NCI-H446 (cell line): ENCODE measurements at places on chromosomes 13 and 19.

DNA sequence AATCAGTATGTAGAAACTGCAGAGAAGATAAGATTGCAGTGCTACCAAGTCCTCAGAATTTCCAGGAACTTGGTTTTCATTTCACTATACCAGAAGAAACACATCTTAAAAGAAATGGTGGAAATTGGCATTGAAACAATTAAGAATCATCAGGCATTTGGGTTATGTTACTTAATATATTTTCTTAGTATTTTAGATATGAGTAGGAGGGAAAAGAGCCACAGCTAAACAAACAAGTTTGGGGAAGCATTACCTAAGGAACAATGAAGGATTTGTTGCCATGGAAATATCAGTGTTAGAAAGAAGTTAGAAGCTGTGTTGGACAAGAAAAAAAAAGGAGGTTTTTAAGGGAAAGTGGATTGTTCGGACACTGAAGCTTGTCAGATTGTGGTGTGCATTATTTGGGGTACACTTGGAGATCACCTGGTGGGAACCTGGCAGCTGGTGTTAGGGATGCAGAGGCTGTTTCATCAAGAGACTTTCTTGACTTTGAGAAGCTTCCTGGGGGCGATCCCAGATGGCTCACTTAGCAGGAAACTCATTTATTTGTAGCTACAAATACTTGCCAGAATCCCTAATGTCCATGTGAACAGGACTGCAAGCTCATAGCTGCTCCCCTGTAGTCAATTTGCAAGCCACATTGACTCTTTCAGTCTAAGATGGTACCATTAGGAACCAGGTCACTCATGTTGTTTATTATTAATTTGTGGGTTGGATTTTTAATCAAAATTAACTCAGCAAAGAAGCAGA is 246.7 kb downstream of the RFC3 start:
- no peak for DNase-seq

DNA sequence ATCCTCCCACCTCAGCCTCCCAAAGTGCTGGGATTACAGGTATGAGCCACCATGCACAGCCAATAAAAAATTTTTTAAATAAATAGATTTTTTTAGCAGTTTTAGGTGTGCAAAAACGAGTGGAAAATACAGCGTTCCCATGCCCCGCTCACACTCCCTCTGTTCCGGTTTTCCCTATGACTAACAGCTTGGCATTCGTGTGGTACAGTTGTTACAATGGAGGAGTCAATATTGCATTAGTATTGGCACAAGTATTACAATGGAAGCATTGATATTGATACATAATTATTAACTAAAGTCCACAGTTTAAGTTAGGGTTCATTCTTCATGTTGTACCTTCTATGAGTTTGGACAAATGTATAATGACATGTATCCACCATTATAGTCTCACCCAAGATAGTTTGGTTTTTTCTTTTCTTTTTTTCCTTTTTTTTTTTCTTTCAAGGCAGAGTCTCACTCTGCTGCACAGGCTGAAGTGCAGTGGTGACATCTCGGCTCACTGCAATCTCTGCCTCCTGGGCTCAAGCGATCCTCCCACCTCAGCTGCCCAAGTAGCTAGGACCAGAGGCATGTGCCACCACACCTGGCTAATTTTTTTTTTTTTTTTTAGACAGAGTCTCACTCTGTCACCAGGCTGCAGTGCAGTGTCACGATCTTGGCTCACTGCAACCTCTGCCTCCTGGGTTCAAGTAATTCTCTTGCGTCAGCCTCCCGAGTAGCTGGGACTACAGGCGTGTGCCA is 15.4 kb upstream of the RAB20 start:
- no peak for DNase-seq

DNA sequence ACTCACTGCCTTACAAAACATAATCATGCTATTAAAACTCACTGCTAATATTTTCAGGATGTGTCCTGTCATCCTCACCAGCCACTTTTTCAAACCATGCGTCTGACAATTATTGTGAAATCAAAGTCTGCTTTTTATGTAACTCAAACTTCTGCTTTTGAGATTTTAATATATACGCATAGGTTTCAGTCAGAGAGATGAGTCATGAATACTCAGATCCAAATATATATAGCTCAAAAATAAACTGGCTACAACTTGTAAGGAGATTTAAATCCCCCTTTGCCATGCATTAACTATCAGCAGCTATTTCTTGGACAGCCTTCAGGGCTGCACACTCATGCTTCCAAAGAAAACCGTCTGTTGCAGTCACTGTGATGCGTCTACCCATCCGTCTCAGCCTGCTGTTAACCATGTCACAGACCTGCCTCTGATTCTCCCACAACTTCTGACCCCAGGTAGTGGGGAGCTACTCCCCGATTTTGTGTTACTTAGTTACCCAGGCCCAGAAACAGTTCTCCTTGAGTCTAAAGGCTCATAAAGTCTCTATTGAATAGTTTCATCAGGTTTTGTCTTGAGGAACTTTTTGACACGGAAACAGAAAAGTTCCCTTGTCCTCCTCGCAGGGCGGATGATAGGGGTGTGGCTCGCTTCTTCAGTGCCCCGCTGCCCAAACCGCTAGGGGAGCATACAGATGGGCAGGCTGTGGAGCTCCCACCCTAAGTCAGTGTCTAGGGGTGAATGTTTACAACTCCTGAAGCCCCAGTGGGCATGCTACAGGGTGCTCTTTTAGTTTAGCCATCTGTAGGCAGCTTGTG is 33.8 kb upstream of the SGCG start:
- DNase-seq = no peak

- no peak for DNase-seq
Measured at GRCh38 chr13:99282264-99283231, 24.4 kb upstream of the GPR18 start.

DNA sequence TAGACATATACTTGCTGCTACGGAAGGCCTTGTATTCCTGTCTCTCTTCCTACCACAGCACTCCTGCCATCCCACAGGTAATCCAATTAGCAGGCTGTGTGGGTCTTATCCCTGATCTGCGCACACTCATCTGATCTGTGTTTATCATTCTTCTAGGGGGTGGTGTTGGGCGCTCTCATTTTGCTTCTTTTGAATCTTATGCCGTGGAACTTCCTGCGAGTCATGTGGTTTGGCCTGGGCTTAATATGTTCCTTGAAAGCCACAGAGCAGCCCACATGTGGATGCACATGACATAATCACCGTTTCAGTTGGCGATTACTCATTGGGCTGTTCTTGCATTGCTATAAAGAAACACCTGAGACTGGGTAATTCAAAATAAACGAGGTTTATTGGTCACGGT is 7.5 kb downstream of the RASA3 start:
- DNase-seq = no peak

GRCh38 chr19:36772311-36773222 is at the start of gene ZNF850:
Gene ZNF850, minus strand, starts transcription at chr19:36772807. Its CDS starts 10,201 bp downstream, at chr19:36762606.
- peak; percentile 90 for DNase-seq

- DNase-seq = no peak
Measured at GRCh38 chr13:97758317-97758716, 195.2 kb upstream of the IPO5 start.

GRCh38 chr19:1407528-1408299 is at the start of gene DAZAP1:
Gene DAZAP1, plus strand, starts transcription at chr19:1407586. Its CDS starts 188 bp downstream, at chr19:1407774.
- DNase-seq = no peak

DNA sequence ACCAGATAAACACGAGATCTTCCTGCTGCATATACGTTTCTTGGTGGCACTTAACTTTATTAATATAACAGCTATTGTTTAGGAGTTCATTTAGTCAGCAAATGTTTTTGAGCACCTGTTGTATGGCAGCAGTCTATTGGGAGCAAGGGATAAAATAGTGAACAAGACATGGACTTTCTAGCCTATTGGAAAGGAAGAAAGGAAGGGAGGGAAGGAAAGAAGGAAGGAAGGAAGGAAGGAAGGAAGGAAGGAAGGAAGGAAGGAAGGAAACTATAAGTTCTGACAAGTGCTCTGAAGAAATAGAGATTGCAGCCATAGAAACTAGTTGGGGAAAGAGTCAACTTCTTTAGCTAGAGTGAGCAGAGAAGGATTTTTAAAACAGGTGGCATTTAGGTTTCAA is 149.1 kb upstream of the STARD13 start:
- DNase-seq = no peak

DNA sequence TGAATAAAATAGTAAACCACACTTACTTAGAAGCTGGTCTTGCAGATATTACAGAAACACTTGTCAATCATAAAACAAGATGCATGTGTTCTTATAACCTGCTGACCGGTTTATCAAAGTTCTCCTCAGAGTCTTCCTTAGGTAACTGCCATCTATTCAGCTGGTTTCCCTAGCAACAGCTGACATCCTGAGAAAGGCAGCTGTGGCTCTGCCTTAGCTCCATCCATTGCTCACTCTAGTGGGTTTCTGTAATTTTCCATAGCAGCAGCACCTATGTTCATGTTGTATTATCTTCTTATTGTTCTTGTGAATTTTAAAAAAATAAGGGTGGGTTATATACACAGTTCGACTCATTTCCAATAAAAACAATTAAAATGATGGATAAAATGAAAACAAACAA is 87.8 kb downstream of the RAP2A start:
- DNase-seq = no peak

DNA sequence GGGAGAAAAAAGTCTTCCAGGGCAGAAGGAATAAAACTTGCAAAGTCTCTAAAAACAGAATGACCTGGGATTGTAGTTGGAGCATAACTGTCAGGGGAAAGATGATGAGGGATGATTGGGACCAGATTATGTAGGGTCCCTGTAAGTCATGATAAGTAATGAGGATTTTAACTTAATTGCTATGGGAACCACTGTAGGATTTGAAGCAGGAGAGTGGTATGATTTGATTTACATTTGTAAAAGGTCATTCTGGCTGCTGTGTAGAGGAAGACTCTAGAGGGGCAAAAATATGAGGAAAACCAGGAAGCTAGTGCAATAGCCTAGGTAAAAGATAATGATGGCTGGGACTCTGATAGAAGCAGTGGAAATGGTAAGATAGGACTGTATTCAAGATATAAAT is 900.2 kb downstream of the DIAPH3 start:
- no peak for DNase-seq

- peak; percentile 53 for DNase-seq
Measured at GRCh38 chr19:41792513-41793413, 3.6 kb upstream of the CEACAM3 start.

DNA sequence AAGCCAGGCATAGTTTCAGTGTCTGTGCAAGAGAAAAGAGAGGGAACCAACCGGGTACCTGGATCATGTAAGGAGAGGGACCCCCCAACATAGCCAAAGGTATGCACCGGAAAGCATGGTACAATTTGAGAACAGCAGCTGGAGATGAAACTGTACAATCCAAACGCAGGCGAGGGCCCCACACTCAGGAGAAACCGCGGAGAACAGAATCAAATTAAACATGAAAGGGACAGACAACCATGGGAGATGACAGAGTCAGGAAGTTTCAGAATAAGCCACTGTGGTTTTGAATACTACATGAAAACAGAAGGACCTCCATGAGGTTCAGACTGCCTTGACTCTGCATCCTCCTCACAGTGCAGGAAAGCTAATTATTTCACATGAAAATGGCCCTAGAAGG is 62.9 kb upstream of the SPATA13 start:
- DNase-seq = no peak

- no peak for DNase-seq
Measured at GRCh38 chr13:46113596-46113995, 8.8 kb upstream of the CPB2 start.

DNA sequence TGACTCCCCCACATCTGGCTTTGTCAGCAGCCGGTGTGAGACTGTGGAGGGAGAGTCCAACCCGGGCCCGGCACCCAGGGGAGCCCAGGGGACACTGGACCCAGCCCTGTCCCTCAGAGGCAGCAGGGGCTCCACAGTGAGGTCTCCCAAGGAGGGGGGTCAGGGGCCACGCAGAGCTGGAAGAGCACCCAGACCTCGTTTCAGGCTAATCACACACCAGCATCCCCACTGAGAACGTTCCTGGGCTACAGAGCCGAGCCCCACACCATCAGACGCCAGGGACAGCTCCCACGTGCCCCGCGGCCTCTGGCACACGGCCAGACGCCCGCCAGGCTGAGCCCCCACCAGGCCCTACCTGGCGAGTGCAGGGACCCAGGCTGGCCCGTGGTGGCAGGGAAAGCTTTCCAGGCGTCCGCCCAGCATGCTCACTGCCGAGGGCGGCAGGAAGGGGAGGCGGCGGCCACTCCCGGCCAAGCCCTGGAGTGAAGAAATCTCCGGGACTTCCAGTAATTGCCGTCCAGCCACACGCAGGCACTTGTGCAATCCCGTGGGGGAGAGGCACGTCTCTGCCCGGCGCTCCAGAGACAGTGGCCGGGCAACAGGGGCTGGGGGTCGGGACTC is 19.2 kb downstream of the SBNO2 start:
- DNase-seq = no peak

GRCh38 chr13:104984296-104984818 is 1551.1 kb downstream of the EFNB2 start:
- DNase-seq = peak; percentile 40

DNA sequence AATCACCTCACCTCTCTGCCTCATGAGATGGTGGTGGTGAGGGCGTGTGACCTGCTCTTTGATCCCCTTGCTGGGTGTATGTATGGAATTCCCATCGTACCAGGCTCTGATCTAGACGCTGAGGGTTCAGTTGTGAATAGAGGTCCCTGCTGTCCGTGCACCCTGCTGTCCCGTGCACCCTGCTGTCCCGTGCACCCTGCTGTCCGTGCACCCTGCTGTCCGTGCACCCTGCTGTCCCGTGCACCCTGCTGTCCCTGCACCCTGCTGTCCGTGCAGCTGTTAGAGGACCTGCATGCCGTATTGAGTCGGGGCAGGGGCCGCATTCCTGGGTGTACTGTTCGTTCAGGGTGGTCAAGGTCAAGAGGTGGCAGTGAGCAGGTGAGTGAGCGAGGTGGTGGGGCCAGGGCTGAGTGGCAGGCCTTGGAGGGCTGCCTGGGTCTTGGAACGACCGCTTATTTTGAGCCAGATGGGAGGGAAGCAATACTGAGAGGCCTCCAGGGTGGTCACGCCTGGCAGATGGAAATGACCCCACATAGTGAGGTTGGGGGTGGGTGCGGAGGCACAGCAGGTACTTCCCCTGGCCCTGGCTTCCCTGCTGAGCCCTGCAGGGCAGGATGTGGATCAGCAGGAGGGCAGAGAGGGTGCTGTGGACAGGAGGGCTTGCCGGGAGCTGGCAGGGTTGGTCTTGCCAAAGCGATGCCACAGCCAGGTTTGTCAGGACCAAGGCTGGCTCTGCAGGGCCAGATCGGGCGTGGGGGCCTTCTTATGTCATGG is 4.6 kb upstream of the EPN1 start:
- DNase-seq = no peak

GRCh38 chr13:26051657-26052311 is at the start of gene SHISA2:
Gene SHISA2, minus strand, starts transcription at chr13:26052016. Its CDS starts 1,041 bp downstream, at chr13:26050975.
- DNase-seq = peak; percentile 22

- peak; percentile 26 for DNase-seq
Measured at GRCh38 chr13:101149735-101150384, 266.4 kb downstream of the NALCN start.
